ENCODE measurements at places on chromosomes 7 and 10.

DNA sequence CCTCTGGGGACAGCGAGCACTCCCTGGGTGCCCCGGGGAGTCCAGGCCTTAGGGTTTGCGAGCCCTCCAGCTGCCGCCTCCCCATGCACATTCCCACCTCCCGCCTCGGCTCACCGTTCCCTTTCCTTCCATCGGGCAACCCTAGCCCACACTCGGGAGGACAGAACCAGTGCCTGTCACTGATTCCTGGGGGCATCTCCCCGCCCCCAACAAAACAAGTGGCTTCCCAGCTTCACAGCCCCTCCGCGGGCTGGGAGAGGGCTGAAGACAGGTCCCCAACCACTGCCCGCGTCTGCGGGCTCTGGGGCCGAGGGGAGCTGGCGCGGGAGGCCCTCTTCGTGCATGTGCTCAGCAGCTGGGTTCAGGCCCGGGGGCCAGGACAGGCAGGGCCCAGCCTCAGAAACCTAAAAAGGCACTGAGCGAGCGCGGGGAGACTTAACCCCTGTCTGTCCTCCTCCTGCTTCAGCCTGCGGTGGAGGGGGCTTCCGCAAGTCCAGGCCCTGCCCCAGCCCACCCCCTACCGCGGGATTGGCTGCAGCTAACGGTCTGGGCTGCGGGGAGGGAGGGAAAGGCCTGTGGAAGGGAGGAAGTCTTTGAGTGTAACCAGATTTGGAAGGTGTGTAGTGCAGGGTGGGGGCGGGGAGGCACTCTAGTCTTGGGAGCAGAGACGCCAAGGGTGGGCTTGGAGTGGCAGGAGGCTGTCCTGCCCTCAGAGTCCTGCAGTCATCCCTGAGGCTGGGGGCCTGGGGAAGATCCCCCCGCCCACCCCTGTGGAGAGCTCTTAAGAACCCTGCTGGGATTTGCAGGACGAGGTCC, 1.2 kb downstream of the FLNC start:
- DNase-seq = no peak

GRCh38 chr10:46526682-46527038, 29.8 kb downstream of the GPRIN2 start:
- peak; percentile 10 for DNase-seq

DNA sequence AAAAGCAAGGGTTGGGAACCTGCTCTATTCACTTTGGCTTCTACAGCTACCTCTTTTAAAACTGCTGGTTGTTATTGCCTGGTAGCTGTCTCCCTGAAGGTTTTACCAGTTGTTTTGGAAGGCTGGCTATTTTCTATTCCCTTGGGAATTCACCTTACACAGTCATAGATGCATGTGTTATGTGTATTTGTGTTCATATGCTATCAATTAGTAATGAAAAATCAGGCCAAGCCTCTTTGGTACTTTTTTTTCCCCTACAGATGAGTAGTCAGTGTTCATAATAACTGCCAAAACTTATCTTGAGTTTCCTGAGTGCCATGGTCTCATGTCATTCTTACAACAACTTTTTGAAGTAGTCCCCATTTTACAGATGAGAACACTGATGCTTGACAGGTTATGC, 738.0 kb upstream of the GALNT17 start:
- no peak for DNase-seq

DNA sequence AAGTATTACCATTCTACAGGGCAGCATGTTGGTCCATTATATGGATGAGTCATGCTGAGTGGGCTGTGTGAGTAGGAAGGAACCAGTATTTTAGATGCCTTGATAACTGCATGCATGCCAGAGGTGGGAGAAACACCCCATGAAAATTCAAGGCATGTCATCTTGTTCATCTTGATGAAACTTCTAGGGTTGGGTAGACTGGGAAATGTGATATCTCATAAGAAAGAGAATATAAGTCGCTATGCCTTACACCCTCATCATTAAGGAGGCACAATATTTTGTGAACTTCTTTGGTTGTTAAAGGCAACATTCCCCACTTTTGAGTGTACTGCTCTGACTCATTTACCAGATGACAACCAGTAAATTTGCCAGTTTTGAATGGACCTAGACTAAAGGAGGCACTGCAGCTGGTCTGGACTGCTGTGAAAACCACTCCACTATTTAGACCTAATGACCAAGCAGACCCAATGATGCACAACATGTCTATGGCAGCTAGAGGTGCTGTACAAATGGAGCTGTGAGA, 48.0 kb downstream of the ZNF365 start:
- DNase-seq = no peak

GRCh38 chr7:11210374-11210773, 236.7 kb downstream of the PHF14 start:
- no peak for DNase-seq

GRCh38 chr7:105680505-105681187, 99.4 kb upstream of the EFCAB10 start:
- no peak for DNase-seq

GRCh38 chr7:74527842-74528241, 74.1 kb downstream of the GTF2IRD1 start:
- no peak for DNase-seq

- no peak for DNase-seq
These were observed 83.8 kb downstream of the TMEM130 start for GRCh38 chr7:98785929-98786571.

GRCh38 chr7:83156006-83156405, 6.7 kb downstream of the PCLO start:
- DNase-seq = no peak

GRCh38 chr7:66307591-66308215, 102.6 kb downstream of the TPST1 start:
- DNase-seq = no peak

- DNase-seq = no peak
These were observed 51.1 kb downstream of the GPAM start for GRCh38 chr10:112132435-112132834.

DNA sequence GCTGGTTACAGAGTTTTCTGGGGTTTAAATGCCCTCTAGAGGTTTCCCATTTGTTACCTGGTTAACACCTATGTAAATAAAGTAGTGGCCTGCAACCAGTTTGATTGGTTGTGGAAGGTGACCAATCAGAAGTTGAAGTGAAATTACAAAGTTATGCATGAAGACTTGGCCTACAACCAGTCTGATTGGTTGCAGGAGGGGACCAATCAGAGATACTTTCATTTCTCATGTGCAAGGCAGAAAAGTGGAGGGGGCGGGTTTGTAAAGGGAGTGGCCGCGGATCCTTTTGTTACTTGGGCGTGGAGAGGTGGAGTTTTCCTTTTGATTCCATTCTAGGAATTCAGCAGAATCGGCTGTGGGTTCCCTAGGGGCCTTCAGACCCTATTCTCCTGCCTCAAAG, 80.8 kb downstream of the SEC23IP start:
- no peak for DNase-seq

GRCh38 chr7:87875151-87876039, 765 bp downstream of the SLC25A40 start:
- no peak for DNase-seq

DNA sequence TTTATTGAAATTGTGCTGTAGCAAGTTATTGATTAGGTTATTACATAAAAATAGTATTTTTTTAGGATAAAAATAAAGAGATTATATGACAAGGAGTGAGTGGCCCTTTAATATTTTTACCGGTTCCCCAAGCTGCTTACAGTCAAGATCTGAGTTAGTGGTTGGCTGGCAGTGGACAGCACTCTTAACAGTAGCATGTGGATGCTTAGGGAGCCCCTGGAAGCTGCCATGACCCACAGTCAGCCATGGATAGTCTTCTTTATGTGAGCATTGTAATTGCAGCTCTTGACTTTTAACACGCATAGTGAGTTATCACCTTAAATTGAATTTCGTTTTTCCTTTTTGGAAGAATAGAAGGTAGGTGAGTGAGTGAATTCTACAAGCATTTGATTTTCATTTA, 22.1 kb downstream of the RAB18 start:
- DNase-seq = no peak

GRCh38 chr7:28823582-28823981, 134.5 kb downstream of the TRIL start:
- no peak for DNase-seq

DNA sequence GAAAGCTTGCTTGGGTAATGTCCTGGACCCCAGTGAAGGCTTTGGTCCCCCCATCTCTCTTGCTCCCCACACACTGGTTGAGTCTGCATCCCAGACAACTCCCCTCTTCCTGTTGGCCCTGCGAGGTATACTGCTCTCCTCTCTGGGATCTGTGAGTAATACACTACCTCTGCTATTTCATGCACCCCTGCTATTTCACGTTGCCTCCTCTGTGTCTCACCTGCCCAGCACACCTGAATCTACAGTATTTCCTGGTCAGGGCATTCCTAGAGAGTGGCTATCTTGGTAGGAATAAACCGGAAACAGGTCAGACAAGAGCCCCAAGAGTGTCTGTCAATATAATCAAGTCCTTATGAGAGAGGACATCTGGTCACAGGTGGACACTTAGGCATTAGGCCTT, 114.3 kb upstream of the ODAD2 start:
- no peak for DNase-seq

Measured in activated T-cell treated with anti-CD3 and anti-CD28 coated beads, Interleukin-2, amount 50 U/mL, for 1 hour (primary cell).